ENCODE measurements at places on chromosomes 2 and 18. TPM values are rescaled to one million over a fixed set of nuclear protein-coding genes. Genes with fewer than 3 reads are reported as not detected.

- H3K4me1 ChIP-seq = no peaks in the 10 kb centered on the region
- H3K27ac ChIP-seq = no peak overlapping the region
- H3K4me3 ChIP-seq = no peak overlapping the region
- DNase-seq = no peak
Measured at GRCh38 chr2:177873915-177874314, 198.7 kb downstream of the PDE11A start.

- H3K27me3 ChIP-seq = no peaks in the 10 kb centered on the region
- no peak for DNase-seq
- H3K36me3 ChIP-seq = peaks cover 14% of the 10 kb centered on the region
- H3K27ac ChIP-seq = no peak overlapping the region
Measured at GRCh38 chr2:148519013-148519412, 125.5 kb upstream of the EPC2 start.

- no peaks in the 10 kb centered on the region for H3K27me3 ChIP-seq
- H3K36me3 ChIP-seq = peaks cover 52% of the 10 kb centered on the region
- DNase-seq = no peak
- no peak overlapping the region for H3K4me3 ChIP-seq
Measured at GRCh38 chr18:36155851-36156757, 26.4 kb downstream of the ELP2 start.

ALKAL2 gene
- 1.4 TPM for total RNA-seq

DNA sequence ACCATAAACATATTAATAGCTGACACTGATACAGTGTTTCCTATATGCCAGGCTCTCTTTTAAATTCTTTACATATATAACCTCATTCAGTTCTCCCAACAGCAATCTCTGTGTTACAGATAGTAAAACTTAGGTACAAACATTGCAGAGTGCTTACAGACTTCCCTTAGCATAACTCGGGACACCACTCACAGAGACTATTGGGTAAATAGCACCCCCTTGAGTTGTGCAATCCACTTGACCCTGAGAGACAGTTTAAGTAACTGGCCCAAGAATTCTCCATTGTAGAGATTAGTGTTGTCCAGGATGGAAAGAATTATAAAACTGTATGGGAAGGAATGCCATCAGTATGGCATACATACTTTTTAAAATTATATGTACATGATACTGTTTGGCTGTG, 110.1 kb downstream of the POLE4 start:
- H3K27me3 ChIP-seq = no peaks in the 10 kb centered on the region
- no peak overlapping the region for H3K27ac ChIP-seq
- H3K36me3 ChIP-seq = no peaks in the 10 kb centered on the region
- no peak for DNase-seq
- peaks cover 28% of the 10 kb centered on the region for H3K4me1 ChIP-seq

GPR39 gene
- total RNA-seq = 0.47 TPM

GRCh38 chr2:111707700-111708099, 176.3 kb downstream of the ANAPC1 start:
- H3K27me3 ChIP-seq = no peaks in the 10 kb centered on the region
- DNase-seq = no peak
- no peak overlapping the region for H3K27ac ChIP-seq
- peaks cover 5% of the 10 kb centered on the region for H3K36me3 ChIP-seq
- no peak overlapping the region for H3K4me3 ChIP-seq

FSIP2 gene
- 28.7 TPM for total RNA-seq

ATAD2B gene
- 31.3 TPM for total RNA-seq

AGAP1 gene
- 44.0 TPM for total RNA-seq

GRCh38 chr2:232486558-232487384, 863 bp downstream of the ECEL1 start:
- H3K4me3 ChIP-seq = peak overlapping the region; percentile 58
- peaks cover 89% of the 10 kb centered on the region for H3K27me3 ChIP-seq
- H3K27ac ChIP-seq = no peak overlapping the region
- peaks cover 4% of the 10 kb centered on the region for H3K4me1 ChIP-seq

DNA sequence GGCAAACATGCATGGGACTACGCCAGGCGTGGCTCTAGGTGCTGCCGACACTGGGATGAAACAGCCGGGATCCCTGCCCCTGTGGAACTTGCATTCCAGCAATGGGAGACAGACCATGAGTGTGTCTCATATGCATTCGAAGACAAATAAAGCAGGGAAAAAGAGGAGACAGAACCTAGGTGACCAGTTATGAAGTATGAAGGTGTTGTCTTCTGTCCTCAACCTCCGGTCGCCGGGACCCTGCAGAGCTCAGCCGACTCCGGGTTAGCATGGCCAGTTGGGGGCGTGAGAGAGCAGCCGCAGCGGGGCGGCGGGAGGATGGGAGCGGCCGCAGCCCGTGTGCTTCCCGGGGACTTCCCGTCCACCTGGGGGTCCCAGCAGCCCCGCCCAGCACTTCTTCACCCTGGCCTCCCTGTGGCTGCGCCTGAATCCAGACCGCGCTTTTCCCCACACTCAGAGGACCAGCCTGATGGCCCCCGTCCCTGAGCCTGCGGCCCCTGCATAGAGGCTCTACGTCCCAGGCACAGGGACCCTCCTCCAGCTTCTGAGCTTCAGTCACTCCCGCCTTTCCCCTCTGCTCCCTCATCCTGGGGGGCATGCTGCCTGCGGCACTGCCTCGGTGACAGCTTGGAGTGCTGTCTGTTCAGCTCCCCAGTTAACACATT, 11.4 kb downstream of the ID2 start:
- peaks cover 3% of the 10 kb centered on the region for H3K4me1 ChIP-seq
- DNase-seq = peak; percentile 58
- H3K27me3 ChIP-seq = peaks cover 2% of the 10 kb centered on the region
- peak overlapping the region; percentile 24 for H3K4me3 ChIP-seq
- H3K27ac ChIP-seq = no peak overlapping the region

Data from mesothelial cell of epicardium (in vitro differentiated cells).